ENCODE measurements at places on chromosomes 4 and X.

- no peak for DNase-seq
Observed at GRCh38 chr4:39658756-39659155, 20.1 kb upstream of the SMIM14 start.

DNA sequence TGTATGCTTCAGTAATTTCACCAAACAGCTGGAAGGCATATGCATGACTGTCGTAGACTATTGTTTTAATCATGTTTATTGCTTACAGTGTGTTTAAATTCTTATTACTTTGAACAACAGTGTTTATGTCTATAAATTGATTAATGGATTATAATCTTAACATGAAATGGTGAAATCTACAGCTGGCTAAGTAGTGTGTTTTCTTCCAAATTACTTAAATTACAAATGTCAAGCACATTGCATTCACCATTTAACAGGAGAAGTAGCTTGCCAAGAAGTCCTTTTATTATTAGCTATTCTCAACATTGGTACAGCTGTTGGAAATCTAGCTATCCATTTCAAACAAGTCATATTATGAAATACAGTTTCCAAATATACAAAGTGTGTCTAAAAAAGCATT is 849.3 kb upstream of the PCDH10 start:
- no peak for DNase-seq

DNA sequence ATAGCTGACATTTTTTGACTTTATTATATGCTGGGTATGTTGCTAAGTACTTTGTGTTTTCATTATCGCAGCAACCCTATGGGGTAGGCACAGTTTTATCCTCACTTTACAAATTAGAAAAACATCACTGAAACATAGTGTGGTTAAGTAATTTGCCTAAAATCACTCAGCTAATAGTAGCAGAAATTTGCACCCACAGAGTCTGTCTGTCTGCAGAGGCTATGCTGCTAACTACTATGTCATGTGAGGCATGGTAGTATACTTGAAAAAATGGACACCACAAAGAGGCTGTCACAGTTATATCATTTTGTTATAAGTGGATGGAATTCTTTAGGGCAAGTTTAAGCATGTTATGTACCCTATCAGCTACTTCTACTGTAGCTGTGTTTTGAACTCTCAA is 69.0 kb downstream of the STAG2 start:
- DNase-seq = no peak

- no peak for DNase-seq
Observed at GRCh38 chr4:12495211-12495610, 988.9 kb downstream of the RAB28 start.

DNA sequence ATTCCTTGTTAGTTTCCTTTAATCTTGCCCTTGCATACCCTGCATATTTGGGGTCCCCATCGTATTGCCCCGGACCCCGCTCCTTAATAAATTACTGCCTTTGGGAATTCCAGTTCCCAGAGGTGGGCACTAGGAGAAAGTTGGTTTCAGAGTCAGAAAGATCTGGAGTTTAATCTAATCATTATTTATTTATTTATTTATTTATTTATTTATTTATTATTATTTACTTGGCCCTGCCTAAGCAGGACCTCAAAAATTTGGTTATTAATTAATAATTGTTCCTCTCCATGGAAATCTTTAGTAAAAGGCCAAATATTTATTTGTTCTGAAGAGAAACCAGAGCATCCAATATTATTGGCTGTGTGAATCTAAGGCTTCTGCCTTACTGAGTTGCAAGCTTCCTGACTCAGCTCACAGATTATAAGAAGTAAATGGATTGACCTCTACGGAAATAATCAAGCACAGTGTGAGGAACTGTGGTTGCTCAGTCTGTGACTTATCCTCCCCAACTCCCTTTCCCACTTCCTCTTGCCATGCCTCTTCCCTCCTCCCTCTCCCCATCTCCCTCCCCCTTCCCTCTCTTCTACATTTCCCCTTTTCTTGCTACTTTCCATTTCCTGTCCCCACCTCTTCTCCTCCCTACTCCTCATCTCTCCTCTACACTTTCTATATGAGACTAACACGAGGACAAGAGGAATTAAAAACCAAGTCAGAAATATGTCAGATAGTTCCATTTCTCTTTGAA is 61.5 kb upstream of the AP1S2 start:
- no peak for DNase-seq

- no peak for DNase-seq
Observed at GRCh38 chrX:26522501-26522900, 306.5 kb downstream of the MAGEB5 start.
